ENCODE measurements at places on chromosomes 7 and 10.

GRCh38 chr10:71434760-71435394 is 38.2 kb downstream of the CDH23 start:
- DNase-seq, result no peak

DNA sequence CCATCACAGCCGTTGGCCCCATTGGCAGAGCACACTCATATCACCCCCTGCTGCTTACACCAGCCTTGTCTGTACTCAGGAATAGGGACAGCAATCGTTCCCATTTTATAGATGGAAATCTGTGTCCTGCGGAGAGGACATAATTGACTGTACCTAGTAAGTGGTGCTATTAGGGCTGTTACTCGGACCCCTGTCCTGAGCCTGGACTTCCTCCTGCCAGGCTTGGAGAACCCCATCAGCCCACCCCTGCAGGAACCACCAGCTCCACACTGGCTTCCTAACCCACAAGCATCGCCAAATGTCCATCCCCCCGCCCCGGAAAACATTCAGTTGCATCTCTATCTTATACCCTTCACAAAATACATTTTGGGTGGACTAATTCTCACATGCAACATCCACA is 139.8 kb upstream of the RET start:
- no peak for DNase-seq

DNA sequence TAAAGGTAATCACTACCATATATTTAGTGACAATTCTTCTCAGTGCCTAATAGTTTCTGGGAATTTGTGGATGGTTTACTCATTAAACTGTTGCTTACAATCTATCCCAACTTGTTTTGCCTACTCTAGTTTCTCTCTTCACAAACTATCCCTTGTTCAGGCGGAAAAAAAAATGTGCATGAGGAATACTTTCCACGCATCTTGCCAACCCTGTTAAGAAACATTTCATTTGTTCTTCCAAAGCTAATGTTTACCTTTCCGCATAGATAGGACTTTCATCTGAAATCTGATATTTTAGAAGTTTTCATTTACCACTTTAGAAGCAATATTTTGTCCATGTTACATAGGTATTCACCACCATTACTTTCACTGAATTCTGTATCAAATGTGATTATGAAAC is 191.9 kb downstream of the MDFIC start:
- no peak for DNase-seq

DNA sequence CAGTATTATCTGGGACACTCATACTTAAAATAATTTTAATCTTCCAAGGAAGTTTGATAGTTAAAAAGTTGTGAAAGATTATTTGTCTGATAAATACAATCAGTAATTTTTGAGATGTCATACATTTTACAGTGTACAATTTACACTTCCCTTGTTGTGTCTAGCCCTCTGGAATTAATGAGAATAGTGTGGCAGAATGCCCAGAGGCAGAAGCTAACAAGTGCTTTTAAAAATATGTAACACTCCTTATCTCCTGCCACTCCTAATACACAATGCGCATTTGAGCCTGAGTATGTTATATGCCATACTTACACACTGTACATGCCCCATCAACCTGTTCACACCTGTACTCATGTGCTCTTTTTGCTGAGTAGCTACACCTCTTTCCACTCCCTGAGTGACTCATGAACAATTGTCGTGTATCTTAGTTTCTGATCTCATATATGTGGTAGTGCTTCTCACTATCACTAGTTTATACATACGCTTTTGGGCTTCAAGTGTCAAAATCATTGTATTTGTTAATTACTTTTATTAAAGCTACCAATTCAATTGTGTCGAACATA is 106.9 kb upstream of the GNAI1 start:
- no peak for DNase-seq

DNA sequence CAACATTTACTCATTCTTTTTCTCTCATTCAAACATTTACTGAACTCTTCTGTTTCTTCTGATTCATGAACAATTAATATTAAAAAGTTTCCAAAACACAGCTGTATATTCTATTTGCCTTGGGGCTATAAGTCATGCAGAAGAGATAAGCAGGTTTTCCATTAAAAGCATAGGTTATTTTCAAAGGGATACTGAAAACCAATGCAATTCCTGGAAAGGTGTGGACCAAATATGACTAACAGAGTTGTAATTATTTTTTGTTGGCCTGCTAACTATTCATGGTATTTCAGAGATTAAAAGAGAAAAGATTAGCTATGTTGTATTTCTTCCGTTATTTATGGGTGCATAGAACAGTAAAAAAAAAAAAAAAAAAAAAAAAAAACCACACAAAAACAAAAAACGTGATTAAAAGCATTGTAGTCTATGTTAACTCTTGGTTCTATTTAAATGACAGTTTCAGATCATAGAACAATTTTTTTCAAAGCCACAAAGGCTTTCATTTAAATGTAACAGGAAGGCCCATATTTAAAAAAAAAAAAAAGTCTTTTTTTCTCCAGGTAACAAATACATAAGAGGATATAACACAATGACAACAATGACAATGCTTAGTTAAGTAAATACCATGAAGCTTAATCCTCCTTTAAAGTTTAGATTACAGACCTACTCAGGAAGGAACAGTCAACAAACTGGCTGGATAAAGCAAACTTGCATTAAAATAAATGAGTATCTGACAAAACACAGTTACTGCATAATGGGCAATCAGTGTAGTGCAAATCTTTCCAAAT is 1042.9 kb downstream of the GATA3 start:
- no peak for DNase-seq

DNA sequence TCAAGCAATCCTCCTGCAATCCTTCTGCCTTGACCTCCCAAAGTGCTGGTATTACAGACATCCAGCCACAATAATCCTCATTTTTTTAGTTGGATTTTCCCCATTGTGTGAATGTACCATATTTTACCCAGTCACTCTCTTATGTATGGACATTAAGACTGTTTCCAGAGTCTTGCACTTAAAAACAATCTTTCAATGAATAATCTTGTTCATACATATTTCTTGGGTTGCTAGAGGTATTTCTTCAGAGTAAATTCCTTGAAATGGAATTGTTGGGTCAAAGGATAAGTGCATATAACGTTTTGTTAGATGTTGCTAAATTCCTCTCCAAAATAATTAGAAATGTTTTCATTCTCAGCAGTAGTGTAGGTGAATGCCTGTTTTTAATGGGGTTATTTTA is 283.1 kb upstream of the KAT6B start:
- no peak for DNase-seq

DNA sequence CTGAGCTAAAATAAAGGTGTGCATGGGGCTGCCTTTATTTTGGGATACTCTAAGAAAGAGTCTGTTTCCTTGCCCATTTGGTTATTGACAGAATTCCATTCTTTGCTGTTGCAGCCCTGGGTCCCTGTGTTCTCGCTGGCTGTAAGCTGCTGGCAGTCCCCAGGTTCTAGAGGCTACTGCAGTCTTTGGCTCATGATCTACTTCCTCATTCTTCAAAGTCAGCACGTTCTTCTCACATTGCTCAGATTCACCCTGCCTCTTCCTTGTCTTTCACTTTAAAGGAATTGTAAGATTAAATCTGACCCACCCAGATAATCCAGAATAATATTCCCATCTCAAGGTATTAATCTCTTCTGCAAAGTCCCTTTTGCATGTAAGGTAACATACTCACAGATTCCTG is 620.3 kb downstream of the CCSER2 start:
- no peak for DNase-seq

- DNase-seq, result peak; percentile 87
Observed at GRCh38 chr7:157386979-157387800, 50.4 kb downstream of the DNAJB6 start.

DNA sequence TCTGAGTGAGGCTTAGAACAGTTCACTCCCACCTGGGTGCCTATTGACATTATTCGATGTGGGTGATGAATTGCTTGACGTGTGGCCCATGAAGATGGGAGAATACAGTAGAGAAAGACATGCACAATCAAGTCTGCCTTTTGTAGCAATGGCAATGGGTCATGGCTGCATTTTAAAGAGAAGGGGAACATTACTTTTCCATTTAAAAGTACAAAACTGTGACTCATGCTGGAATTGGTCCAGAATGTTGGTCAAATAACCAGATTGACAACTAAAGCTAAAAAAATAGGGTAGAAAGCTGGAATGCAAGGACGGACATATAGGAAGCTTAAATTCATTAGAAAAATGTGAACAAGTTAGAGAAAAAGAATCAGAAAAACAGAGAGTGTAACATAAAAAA is 104.1 kb upstream of the SLC25A13 start:
- DNase-seq, result no peak

DNA sequence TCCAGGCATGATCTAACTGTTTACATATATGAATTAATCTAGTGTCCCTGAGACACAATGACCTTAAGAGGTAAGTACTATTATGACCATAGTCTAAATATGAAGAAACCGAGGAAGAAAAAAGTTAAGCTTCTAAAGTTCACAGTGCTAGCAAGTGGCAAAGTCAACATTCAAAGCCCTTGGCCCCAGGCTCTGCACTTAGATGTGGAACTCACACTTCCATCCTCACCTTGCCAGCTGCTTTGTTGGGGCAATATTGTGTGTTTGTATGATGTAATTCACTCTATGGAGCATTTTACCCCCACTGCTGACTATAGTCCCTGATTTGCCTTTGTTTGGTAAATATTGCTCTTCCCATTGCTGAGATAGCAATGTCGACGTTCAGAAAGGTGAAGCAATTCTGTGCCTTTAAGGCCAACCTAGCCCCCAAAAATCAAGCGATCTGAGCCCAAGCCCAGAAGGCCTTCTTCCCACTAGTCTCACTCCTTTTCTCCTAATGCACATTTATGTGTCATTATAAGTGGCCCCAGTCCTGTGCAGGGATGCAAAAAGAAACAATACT is 487.6 kb upstream of the ZMIZ1 start:
- no peak for DNase-seq

- no peak for DNase-seq
Observed at GRCh38 chr7:117066668-117067067, 113.4 kb downstream of the ST7 start.

- no peak for DNase-seq
Observed at GRCh38 chr10:27660711-27661110, 84.9 kb downstream of the MKX start.

DNA sequence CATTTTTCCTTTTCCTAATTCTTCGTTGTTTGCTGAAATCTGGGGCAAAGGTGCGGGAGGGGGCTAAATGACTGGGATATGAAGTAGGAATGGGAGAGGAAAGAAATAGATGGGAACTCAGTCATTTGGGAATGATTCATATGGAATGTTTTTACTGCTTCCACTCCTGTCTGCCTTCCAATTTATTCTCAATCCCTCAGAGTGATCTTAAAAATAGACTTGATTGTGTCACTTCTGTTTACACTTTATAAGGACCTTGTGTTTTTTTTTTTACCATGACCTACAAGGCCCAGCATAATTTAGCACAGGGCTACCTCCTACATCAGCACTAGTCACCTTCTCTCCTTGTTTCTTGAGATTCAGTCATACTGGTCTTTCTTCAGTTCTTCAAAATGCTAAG is 97.9 kb downstream of the PTEN start:
- no peak for DNase-seq

GRCh38 chr10:6399879-6400278 is 180.2 kb downstream of the PRKCQ start:
- no peak for DNase-seq

DNA sequence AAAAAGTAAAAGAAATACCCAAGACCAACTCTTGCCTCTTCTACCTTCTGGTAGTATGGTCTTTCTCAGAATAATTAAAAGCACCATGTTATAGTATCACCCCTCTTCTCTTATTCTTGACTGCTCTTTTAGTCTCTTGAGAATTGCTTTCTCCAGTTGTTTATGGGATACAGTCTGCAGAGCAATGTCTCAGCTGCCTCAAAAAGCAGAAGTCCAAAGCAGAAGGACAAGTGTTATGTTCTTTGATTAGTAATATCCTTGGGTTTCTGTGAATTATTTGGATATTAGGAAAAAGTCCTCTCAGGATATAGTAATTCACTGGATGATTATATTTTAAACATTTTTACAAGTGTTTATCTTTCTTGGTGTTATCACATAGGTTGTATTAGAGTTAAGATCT is 7.4 kb downstream of the TAS2R41 start:
- DNase-seq, result no peak

DNA sequence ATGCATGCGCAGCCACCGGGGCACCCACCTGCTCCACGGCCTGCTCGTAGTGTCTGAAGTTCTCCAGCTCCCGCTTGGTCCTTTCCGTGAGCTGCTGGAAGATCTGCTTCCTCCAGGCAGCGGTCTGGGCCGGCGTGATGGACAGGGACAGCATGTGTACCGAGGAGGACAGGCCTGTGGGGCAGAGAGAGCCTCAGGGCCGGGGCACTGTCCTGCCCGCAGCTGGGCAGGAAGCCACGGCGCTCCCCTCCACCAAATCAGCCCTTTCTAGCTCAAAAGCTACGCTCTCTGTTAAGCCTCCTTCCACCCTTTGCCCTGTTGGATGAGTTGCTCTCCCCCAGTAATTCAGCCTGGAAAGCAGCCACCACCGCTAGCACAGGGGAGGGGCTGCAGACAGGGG is 19.2 kb downstream of the TECPR1 start:
- DNase-seq, result no peak

GRCh38 chr10:70158113-70158512 is 11.6 kb upstream of the TYSND1 start:
- no peak for DNase-seq

DNA sequence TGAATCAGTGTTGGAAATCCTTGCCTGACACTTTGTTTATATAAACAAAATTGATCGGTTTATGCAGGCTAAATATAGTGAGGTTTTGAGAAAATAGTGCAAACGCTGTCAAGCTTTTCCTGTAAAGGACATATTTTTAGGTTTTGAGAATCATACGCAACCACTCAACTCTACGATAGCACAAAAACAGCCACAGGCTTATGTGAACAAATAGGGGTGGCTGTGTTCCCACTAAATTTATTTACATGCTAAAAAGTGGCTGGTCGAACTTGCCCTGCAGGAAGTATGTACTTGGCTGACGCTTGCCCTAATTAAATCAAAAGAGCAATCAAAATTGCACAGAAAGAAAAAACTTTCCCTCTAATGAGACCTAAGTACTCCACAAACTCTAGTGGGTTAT is 234.7 kb upstream of the CACNA2D1 start:
- DNase-seq, result no peak

DNA sequence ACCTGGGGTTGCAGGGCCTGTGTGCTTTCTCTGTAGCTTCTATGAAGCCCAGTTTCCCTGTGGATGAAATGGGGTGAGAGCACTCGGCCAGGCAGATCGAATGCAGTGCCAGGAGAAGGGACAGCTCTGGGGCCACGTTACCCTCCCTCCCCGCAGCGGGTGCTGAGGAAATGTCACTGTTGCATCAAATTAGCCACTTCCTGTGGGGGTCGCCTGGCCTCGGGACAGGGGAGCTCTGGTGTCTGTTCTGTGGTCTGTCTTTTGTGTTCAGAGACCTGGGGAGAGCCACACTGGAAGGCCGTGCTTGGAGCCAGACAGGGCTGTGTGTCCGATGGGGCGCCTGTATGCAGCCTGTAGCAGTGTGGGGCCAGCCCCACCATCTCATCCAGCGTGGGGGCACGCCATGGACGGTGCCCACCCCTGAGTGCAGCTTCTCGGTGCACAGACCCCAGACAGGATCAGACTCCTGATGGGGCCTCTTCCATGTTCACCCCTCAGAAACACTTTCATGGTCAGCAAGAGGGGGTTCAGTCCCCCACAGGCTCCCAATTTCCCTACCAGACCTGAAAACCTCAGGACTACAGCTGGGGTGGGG is 13.6 kb downstream of the TTYH3 start:
- DNase-seq, result no peak
